ENCODE measurements at places on chromosomes 7 and 10.

DNA sequence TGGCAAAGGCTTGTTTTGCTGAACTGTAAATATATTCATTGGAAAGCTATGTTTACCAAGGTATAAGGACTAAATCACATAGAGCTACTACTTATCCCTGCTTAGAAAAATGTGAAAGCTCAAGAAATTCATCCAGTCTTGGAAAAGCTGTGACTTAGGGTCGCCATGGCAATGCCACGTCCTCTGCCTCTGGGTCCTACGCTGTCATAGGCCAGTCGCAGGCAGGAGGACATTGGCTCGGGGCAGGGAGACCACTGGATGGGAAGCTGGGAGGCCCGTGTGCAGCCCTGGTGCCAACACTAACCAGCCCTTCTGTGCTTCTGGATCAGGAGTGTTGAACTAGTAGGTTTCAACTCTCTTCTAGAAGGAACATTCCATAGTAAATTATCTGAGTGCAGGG, 67.3 kb upstream of the PDZD8 start:
- no peak for DNase-seq

DNA sequence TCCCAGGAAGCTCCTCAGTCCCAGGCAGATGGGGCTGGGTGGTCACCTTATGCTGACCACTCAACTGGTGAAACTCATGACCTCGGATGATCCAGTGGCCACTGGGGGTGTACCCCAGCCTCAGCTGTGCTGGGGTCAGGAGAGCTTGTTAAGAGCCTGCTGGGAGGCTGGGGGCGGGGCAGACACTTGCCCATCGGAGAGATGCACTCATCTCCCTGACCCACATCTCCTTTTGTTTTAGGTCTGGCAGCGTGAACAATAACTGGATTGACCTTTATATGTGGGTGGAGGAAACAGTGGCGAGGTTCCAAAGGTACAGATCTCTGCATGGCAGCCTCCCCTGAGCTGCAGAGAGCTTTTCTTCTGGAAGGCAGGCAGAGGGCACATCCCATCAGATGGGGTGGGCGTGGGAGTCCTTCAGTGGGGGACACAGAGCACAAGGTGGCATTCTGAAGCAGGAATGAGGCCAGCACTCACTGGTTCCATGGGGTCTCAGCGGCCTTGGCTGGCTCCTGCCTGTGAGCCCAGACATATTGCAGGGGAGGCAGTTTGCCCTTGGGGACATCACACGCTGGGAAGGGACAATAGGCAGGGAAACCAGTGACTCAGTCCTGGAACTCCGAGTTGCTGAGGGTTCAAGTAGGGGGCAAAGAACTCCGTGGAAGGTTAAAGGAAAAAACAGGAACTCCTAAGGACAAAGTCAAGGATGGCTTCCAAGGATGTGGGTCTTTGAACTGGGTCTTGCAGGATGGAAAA, 5.2 kb downstream of the ANTXRL start:
- DNase-seq = no peak

DNA sequence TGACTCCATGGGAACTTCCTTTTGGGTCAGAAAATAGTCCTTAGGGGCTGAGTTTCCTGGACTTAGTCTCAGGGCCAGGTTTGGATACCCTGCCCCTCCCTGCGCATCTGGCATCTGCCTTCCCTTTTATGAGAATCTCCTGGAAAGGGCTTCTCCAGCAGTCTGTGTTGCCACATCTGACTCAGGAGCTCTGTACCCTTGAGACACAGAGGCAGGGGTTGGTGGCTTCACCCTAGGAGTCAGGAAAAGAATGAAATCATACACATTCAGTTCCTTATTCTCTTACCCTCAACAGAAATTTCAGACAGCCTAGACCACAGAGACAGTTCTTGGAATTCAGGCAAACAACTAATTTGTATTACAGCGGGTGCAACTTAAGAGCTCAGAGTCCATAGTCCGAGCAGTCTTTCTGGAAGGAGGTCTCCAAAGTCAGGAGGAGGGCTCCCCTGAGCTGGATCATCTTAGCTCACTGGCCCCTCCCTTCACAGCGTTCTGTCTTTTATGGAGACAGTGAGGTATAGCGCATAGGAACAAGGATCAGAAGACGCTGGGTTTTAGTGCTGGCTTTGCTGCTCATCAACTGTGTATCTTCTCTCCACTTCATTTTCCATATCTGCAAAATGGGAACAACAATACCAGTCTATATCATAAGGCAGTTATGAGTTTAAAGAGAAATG, 3.0 kb upstream of the PLAU start:
- no peak for DNase-seq

DNA sequence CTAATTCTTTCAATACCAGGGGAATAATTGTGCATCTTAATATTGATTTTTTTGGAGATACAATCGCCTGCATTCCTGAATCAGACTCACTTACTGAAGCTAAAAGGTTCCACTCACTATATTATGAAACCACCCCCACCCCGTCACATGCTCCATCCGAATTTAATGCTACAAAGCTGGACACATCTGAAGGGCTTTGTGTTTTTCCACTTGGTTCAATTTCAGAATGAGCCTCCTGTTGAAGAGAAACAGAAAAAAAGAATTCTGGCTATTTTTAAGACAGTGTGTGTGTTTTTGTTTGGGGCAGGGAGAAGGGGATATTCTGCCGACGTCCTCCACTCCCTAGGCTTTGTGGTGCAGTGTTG, 165.5 kb upstream of the TBX20 start:
- no peak for DNase-seq

DNA sequence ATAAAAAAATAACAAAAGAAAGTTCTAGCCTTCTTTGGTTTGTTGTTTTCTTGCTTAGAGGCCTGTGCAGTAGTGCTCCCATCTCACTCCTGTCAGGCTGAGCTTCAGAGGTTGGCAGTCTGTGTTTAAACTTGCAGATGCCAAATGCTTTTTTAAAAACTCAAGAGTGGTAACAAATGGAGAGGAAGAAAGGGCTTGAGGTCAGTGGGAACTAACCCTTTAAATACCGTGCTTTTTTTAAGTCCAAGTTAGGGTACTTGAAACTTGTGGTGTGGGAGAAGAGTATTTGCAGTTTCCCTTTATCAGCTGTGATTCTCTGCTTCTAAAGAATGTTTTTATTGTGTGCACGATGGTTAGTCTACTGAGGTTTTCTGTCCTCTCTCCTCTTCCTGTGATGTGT, 29.4 kb downstream of the ZRANB1 start:
- DNase-seq = no peak

- no peak for DNase-seq
Measured at GRCh38 chr7:5453566-5454075, 30.0 kb upstream of the TNRC18 start.

GRCh38 chr7:96800824-96801223, 91.2 kb upstream of the SEM1 start:
- no peak for DNase-seq

GRCh38 chr10:5509691-5510090, 10.3 kb upstream of the CALML5 start:
- DNase-seq = no peak

- no peak for DNase-seq
Measured at GRCh38 chr10:47230482-47230881, 69.5 kb upstream of the GDF10 start.

DNA sequence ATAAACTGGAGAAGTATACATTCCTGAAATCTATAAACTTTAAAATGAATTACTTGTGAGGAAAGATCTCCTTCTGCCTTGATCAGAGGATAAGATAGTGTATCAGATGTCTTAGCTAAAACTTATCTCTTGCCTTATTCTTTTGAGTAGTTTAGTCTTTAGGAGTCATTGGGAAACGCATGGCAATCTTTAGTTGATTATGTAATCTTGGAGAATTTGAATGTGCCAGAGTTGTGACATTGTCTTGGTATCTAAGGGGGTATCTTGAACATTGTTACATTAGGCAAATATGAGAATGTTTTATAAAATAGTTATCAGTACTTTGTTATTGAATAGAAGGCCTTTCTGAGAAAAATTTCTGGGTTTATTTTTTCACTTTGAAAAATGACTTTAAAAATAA, 61.6 kb upstream of the ADRA2A start:
- DNase-seq = no peak

DNA sequence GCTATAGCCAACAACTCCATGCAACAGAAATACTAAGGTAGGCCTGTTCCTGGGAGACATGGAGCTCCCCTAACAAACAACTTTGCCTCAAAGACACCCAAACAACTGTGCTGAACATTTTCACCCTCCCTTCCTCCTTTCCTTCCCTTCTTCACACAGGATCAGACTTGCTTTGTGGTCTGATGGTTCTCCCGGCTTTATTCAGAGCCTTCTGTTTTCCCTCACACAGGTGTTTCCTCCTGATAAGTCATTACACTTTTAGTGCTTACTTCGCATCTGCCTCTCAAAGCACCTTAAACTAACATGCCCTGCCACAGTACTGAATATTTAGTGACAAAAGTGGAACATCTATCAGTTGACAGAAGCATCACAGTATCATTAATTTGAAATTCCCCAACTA, 56.3 kb upstream of the YAE1 start:
- DNase-seq = peak; percentile 4

- no peak for DNase-seq
Measured at GRCh38 chr10:4653160-4653559, 172.8 kb upstream of the AKR1E2 start.

- DNase-seq = no peak
Measured at GRCh38 chr7:80637454-80637853, 988 bp upstream of the CD36 start.

- no peak for DNase-seq
Measured at GRCh38 chr10:131493432-131493831, 181.9 kb upstream of the TCERG1L start.

- DNase-seq = no peak
Measured at GRCh38 chr7:152476551-152476950, 40.7 kb upstream of the KMT2C start.

GRCh38 chr10:63068246-63068645, 64.9 kb upstream of the NRBF2 start:
- DNase-seq = no peak

GRCh38 chr10:92696606-92697383, 7.0 kb downstream of the HHEX start:
- DNase-seq = no peak

- DNase-seq = no peak
Measured at GRCh38 chr7:24301703-24302102, 17.7 kb downstream of the NPY start.

- no peak for DNase-seq
Measured at GRCh38 chr10:58030208-58030607, 237.5 kb downstream of the IPMK start.

GRCh38 chr7:1225441-1226185, 7.1 kb upstream of the UNCX start:
- DNase-seq = no peak

GRCh38 chr7:106339513-106340246, 54.9 kb upstream of the NAMPT start:
- no peak for DNase-seq

- peak; percentile 16 for DNase-seq
Measured at GRCh38 chr7:43905956-43906330, 453 bp downstream of the URGCP start.

GRCh38 chr10:26173837-26174236, 42.7 kb upstream of the GAD2 start:
- DNase-seq = no peak

GRCh38 chr7:48188776-48189520, 17.7 kb downstream of the ABCA13 start:
- no peak for DNase-seq

DNA sequence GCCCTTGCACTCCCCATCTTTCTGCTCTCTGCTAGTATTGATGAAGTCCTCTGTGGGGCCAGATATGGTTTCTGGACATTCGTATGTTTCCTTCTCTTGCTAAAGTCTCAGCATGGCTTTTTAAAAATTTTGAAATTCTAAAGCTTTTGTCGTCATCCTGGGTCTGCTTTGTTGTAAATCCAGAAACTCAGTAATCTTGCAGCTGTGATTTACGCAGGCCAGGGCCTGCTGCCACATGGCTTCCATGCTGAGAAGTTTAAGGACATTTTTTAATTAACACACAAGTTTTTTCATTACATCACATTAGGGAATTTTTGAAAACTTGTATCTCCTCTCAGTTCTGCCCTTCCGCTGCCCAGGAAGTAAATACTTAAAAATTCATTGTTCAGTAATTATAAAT, 686.1 kb upstream of the IGFBP3 start:
- no peak for DNase-seq

GRCh38 chr10:17747883-17748550, 4.0 kb upstream of the TMEM236 start:
- DNase-seq = no peak

DNA sequence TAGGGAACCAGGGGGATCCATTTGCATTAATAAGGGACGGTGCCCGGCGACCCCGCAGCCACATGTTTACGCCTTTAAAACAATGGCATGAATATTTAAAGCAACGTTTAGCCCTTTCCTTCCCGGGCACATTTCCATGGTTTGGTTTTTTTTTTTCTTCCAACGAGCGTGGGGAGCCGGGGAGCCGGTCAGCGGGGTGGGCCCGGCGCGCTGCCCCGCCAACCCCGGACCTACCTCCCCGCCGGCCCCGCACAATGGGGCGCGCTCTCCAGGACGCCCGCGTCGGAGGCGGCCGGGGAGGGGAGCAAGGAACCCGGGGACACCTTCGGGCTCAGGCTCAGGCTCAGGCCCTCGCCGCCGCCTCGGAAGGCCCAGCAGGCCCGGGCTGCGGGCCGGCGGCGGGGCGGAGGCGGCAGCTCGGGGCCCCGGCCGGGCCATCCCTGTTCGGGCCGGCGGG, 1.0 kb downstream of the SEPHS1 start:
- DNase-seq = no peak

- DNase-seq = no peak
Measured at GRCh38 chr10:88346144-88346977, 236.8 kb downstream of the RNLS start.

DNA sequence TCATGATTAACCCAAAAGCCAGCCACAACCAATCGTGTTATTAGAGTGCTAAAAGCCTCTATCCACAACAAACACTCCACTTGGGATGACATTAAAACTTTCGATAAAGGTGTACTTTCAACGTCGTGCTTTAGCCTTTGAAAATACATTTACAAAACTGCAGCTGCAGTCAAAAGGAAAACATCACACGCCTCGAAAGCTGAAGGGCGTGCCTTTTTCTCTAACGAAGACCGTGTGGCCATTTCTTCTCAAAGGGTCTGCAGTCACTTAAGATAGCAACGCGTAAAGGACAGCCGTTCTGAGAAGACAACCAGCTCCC, 1.1 kb downstream of the ARHGAP12 start:
- peak; percentile 29 for DNase-seq

DNA sequence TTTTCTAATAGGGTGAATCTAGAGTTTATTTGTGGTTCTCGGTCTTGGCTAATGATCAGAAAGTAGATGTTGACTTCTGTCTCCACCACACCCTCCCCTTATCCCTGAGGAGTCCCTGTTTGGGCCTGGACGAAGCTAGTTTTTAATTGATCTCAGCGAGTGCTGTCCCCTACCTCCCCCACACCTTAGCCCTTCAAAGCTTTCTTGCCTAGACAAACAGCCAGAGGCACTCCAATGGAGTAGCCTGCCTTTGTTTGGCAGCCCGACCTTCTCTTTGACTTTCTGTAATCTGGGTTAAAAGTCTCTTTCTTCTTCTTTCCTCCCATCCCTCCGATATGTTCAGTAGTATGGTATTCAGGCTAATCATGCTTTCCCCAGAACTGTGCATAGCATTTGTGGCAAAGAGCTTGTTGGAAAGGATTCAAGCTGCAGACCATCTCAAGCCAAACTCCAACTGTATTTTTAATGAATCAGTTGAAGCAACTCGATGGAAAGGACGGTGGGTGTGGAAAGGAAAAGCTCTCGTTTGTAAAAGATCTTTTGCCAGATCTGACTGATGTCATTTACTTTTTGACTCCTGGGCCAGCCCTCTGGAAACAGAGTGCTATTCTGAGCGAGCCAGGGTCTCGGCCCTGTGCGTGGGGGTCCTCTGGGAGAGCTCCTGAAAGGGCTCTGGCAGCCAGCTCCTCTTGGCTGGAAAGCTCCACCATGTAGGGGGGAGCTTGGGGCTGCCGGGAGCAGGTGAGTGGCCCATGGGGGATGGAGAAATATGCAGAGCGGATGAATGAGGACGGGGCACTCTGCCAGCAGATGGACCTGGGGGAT, 4.5 kb downstream of the FAM180A start:
- no peak for DNase-seq
